ENCODE measurements at places on chromosomes 2 and 18.
A peak's percentile ranks its signal among the peaks of the same experiment; 100 is the strongest.

GRCh38 chr2:9219027-9219445, 12.4 kb downstream of the ASAP2 start:
- no peak for DNase-seq

GRCh38 chr2:72757177-72757775, 68.6 kb downstream of the EXOC6B start:
- no peak for DNase-seq

DNA sequence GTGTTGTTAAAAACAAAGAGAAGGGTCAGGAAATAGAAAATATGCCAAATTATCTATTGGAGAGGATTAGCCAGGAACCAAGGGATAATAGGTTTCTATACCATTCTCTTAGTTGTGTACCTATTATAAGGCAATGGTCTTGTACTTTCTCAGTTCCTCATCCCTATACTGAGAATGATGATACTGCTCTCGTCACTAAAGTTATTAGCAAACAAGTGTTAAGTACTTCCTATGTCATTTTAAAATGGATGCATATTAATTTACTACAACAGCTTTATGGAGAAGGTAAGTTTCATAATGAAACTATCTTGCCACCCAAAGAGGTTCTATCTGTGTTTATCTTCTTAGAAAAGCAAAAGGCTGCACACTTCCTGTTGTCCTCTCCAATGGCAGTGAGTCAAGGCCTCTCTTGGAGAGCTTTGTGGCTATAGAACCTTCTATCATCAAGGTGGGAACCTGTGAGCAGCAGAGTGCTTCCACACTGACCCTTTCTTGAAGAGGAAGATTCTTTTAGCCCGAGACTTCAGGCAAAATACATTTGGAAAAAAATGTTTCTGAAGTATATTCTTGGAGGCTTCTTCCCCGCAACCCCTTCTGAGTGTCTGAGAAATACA, 460.7 kb upstream of the FANCL start:
- no peak for DNase-seq

DNA sequence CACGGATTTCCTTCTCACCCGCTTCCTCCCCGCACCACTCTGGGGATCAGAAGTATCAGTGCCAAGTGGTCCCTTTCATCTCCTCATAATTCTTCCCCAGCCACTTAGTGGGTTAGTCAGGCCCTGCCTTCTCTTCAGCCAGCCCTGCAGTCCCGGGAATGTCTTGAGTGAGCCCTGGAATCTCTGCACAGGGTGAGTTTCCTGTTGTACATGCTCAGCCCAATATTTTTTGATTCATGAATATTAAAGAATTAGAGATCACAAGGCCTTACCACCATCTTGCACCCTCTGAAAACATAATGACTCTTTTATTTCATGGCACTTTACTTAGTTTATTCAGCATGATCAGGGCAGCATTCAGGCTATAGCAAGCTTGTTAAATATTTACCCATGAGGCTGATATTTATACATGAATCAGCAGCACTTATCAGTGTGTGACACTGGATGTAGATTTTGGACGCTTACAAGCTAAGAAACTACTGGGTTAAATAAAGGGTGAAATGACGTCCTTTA, 159.4 kb upstream of the FOSL2 start:
- DNase-seq: no peak

- no peak for DNase-seq
Measured at GRCh38 chr2:203330434-203330833, 2.2 kb downstream of the ABI2 start.

- no peak for DNase-seq
Measured at GRCh38 chr18:80192653-80193385, 54.5 kb downstream of the PARD6G start.

DNA sequence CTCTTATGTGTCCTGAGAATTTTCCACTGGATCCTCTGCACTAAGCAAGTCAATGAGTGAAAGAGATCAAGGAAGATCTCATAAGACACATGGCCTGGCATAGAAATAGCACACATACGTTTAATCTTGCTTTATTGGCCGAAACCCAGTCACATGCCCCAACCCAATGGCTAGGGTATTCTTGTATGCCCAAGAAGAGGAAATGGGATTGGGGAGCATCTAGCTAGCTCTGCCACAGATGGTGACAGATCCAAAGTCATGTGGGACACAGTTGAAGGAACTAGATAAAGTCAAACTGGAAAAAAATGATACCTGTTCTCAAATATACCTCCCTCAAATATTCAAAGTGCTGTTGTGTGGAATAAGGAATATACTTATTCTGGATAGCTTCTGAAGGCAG, 74.7 kb downstream of the CD28 start:
- DNase-seq: no peak

DNA sequence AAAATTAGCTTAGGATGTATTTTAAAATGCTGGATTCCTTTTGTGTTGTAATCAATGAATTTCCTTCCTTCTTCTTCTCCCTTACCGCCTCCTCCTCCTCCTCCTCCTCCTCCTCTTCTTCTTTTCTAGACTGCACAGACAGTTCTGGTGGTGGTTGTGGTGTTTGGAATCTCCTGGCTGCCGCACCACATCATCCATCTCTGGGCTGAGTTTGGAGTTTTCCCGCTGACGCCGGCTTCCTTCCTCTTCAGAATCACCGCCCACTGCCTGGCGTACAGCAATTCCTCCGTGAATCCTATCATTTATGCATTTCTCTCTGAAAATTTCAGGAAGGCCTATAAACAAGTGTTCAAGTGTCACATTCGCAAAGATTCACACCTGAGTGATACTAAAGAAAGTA, 18.8 kb downstream of the GALR1 start:
- DNase-seq: no peak

DNA sequence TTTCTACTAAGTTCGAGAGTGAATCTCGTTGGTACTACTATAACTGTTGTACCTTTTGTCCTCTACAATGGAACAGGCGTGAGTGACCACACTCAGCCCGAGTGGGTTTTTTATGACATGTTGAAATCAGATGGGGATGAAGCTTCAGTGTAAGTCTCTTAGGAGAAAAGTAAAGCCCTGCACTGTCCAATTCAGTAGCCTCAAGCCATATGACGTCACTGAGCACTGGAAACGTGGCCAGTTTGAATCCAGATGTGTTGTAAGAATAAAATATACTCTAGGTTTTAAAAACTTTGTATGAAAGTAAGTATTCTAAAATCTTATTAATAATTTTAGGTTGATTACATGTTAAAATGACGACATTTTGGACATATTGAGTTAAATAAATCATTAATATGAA, 101.7 kb upstream of the SP3 start:
- DNase-seq: no peak

- no peak for DNase-seq
Measured at GRCh38 chr18:55136864-55137263, 177.6 kb upstream of the CCDC68 start.

- no peak for DNase-seq
Measured at GRCh38 chr2:233674995-233675394, 3.3 kb downstream of the UGT1A9 start.

GRCh38 chr2:26491563-26492167, 13.7 kb upstream of the OTOF start:
- DNase-seq: no peak

DNA sequence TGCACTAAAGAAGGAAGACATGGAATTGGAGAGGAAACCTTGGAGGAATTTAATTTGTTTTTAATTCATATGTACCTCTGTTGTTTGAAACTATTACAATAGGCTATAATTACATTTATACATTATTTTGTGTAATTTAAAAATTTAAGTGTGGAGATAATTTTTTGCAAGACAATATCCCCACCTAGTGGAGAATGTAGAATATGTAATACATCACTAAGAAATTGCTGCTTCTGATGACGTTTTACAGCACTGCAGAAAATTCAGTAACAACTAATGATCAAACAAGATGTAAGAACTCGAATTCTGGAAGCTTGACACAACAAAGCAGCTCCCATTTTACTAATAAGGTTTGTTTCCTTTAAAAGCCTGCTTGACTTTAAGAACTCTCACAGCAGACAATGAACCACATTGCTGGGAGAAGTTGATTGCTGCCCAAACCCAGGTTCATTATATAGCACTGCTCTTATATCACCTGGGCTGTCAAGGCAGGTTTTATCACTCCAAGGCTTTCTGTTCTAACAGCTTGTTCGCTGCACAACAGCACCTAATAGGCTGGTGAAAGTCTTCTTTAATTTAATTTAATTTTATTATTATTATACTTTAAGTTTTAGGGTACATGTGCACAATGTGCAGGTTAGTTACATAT, 53.4 kb downstream of the THADA start:
- DNase-seq: peak; percentile 52

GRCh38 chr2:126824663-126825062, 74.0 kb upstream of the TEX51 start:
- no peak for DNase-seq

GRCh38 chr2:147172493-147173188, 672.2 kb upstream of the ACVR2A start:
- DNase-seq: no peak

- no peak for DNase-seq
Measured at GRCh38 chr2:59744436-59744835, 809.0 kb downstream of the BCL11A start.

DNA sequence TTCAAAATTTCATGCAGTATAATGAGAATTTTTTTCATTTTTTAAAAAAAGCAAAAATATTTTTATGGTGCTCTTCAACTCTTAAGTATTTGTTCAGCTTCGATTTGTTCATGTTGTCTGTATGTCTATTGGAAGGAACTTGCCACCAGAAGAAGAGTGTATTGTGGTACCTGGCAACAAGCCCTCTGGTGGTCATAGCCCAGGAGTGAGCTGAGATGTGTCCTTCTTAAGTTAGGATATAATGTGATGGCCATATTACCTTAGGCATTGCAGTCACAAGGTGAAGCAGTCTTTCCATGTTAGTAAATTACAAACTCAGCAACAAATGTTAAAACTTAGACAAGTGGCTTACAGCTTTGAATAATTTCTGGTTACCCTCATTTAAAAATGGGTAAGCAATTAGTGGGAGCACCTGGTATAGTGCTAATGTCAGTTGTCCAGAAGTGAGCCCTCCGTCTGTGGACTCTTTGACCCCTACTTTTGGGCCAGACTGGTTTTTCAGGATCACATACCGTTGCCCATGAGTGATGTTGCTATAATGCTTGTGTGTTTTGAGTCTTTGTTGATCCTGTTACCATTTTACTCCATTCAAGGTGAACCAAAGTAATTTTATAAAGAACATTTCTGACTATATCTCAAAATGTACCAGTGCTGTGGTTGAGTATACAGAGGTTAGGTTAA, 57.4 kb downstream of the MYO1B start:
- DNase-seq: no peak

GRCh38 chr2:216023055-216023648, 9.8 kb upstream of the MREG start:
- DNase-seq: peak; percentile 61

DNA sequence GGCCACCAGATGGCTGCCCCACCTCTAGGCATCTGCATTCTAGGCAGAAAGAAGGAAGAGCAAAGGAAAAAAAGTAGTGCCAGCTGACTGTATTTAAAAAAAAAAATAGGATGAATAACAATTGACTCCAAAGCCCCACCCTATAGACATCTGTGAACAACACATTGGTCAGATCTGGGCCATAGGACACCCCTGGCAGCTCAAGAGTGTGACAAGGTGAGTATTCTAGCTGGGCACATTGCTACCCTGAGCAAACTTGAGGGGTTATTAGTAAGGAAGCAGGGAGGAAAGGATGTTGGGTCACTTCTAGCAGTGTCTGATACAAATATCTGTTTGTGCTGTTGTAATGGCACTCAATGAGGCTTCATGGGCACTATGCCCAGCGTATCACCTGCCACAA, 58.6 kb upstream of the NPAS2 start:
- no peak for DNase-seq

- DNase-seq: no peak
Measured at GRCh38 chr2:63792530-63792929, 49.2 kb upstream of the UGP2 start.

DNA sequence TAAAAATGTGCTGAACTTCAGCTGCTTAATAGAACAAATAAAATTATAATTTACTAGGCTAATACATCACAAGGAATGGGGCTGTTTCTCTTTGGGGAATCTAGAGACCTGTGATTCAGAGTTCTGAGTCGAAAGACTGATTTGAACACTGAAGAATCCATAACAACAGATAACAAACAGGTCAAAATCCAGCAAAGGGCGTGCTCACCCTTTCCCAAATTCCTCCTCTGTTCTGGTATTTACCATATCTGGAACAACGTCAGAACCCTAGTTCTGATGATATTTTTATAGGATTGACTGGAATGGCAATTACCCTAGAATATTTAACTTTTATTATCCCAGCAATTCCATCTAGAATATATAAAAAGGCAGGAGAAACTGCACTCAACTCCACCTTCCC, 66.0 kb upstream of the ITGA6 start:
- DNase-seq: no peak

GRCh38 chr18:79883461-79884293, 67.8 kb downstream of the SLC66A2 start:
- DNase-seq: no peak

- DNase-seq: no peak
Measured at GRCh38 chr2:206615417-206616089, 26.7 kb upstream of the FAM237A start.

DNA sequence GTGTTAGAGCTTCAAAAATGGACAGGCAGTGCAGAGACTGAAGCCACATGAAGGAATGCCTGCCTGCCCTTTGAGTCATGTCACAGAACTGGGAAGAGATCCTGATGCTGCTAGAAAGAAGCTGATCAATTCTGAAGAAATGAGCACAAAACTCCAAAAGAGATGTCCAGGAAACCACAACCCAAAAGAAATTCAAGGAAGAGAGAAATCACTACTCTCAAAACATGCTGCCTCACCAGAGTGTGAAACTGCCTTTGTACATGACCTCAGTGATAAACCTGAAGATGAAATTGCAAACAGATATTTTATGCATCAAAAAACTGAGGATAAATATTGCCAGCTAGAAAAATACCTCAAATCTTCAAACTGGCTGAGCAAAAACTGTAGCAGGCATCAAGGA, 20.5 kb downstream of the USP40 start:
- DNase-seq: no peak

GRCh38 chr18:61616111-61616610, 276.6 kb downstream of the RNF152 start:
- DNase-seq: no peak

DNA sequence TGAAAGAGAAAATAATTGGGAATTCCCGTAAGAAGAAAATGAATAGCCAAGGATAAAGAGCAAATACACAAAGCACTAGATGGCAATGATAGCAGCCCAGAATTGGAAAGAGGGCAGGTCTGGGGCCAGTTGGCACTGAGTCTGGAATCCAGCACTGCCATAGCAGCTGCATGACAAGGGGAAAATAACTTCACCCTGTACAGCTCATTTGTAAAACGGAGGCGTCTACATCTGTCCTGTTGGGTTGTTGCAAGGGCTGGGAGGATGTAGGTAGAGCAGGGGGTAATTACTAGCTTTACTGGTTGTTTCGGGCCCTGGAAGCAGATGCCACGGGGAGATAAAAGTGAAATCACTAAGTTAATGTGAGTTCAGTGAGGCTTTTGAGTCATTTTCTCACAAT, 110.0 kb upstream of the RASGRP3 start:
- DNase-seq: no peak

Measured in NCI-H1694 (cell line).